ENCODE measurements at places on chromosomes 2 and 18.

DNA sequence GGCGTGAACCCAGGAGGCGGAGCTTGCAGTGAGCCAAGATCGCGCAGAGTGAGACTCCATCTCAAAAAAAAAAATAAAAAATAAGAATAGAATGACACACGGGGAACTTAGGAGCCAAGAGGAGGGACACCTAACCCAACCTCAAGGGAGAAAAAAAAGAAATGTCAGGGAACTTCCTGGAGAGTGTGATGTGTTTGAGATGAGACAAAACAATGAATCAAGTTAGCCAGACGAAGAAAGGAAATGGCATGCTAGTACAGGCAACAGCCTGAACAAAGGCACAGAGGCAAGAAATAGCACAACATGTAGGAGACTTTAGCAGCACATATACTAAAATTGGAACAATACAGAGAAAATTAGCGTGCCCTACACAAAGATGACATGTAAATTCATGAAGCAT is 36.7 kb upstream of the PAPOLG start:
- DNase-seq, result no peak

GRCh38 chr18:68714366-68714711 is 569 bp downstream of the TMX3 start:
- no peak for DNase-seq

- no peak for DNase-seq
These were observed 132.6 kb downstream of the SEPTIN10 start for GRCh38 chr2:109481196-109481555.

GRCh38 chr2:190328573-190329147 is 9.0 kb upstream of the HIBCH start:
- no peak for DNase-seq

- no peak for DNase-seq
These were observed 661.5 kb upstream of the LINC00305 start for GRCh38 chr18:64810354-64810753.

- no peak for DNase-seq
These were observed 416.7 kb downstream of the THSD7B start for GRCh38 chr2:137182071-137182470.
